ENCODE measurements at places on chromosomes 1 and 21.

- no peak for DNase-seq
Observed at GRCh38 chr1:94912263-94913184, 14.4 kb downstream of the CNN3 start.

- no peak for DNase-seq
Observed at GRCh38 chr1:64875101-64875500, 91.2 kb downstream of the JAK1 start.

- DNase-seq: no peak
Observed at GRCh38 chr1:235513495-235514366, 9.5 kb upstream of the B3GALNT2 start.

- no peak for DNase-seq
Observed at GRCh38 chr1:220894025-220894923, 15.0 kb downstream of the HLX start.

DNA sequence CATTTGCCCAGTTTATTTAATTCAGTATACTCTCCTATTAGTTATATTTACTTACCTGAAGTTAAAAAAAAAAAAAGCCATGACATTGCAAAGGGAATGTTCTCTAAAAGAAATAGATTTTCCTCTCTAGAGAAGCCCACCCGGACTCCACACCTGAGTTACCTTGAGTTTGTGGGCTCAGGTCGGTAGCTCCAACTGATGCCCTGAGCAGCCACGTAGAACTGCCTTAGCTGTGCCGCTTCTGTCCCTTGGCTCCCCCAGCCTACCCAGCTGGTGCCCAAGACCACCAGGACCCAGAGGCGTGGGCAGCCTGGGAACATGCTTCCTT is 250 bp downstream of the F5 start:
- no peak for DNase-seq

GRCh38 chr1:237226177-237226944 is 184.4 kb downstream of the RYR2 start:
- DNase-seq: no peak

- no peak for DNase-seq
Observed at GRCh38 chr1:92301021-92301420, 2.2 kb downstream of the RPAP2 start.

DNA sequence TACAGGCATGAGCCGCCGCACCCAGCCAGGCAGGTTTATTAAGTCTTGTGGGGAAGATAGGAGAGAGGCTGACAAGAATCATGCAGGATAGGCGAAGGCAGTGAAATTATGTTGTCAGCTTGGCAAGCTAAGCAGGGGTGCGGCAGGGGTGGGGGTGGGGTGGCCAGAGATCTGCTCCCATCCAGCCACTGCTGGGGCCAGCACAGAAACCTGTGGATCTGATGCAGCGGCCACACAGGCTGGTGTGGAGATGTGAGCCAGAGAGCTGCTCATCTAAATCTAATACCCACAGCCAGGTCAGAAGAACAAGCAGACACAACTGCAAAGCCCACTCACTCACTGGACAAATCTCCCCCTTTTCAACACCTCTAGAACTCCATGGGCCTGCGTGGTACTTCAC is 68.7 kb downstream of the KCTD3 start:
- no peak for DNase-seq

DNA sequence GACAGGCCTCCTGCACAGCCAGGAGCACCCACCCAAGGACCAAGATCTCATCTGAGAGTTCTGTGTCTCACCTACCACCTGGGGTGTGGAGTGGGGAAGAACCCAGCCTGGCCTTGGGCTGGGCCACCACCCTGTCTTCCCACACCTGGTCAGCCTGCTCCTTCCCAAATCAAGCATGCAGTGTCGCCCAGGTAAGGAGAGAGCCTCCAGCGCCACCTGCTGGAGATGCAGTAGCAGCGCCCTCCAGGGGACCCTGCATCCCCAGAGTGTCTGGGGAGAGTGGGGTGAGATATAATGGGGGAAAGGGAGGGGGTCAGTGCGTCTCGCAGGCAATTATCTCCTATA is 32.3 kb downstream of the KIAA2013 start:
- DNase-seq: no peak

DNA sequence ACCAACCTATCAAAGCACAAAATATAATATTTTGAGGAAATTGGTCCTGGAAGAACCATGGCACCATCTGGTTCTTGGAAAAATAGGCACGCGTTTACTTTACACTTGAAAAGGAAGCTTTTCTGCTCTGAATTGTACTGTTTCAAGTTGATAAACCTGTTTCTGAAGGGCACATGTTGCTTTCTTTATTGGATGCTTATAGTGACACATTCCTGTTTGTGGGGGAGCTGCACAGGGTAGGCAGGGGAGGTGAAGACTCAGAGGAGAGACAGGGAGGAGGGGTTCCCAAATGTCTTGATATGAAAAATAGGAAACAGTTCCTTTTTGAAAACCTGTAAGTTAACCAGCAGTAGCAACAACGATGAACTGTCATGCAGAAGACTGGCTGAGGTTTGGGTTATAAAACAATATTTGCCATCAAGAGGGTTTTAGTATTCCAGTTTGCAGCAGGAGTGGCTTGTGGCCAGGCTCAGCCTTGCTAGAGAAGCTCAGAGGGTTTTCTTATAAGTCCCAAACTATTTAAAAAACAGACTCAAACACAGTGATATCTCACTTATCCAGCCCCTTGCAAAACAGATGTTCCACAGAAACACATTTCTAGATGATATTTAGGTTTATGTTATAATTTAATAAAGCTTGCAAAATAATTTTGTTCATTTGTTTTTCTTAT is 127.0 kb upstream of the MROH9 start:
- no peak for DNase-seq

GRCh38 chr1:168582688-168583336 is 6.4 kb downstream of the XCL1 start:
- no peak for DNase-seq

- DNase-seq: no peak
Observed at GRCh38 chr1:78289603-78290002, 201.2 kb upstream of the PTGFR start.

GRCh38 chr1:244783138-244783537 is 52.3 kb upstream of the COX20 start:
- no peak for DNase-seq

GRCh38 chr1:93675271-93675670 is 6.4 kb downstream of the BCAR3 start:
- no peak for DNase-seq

GRCh38 chr1:3369446-3370076 is 84.9 kb upstream of the ARHGEF16 start:
- DNase-seq: no peak

DNA sequence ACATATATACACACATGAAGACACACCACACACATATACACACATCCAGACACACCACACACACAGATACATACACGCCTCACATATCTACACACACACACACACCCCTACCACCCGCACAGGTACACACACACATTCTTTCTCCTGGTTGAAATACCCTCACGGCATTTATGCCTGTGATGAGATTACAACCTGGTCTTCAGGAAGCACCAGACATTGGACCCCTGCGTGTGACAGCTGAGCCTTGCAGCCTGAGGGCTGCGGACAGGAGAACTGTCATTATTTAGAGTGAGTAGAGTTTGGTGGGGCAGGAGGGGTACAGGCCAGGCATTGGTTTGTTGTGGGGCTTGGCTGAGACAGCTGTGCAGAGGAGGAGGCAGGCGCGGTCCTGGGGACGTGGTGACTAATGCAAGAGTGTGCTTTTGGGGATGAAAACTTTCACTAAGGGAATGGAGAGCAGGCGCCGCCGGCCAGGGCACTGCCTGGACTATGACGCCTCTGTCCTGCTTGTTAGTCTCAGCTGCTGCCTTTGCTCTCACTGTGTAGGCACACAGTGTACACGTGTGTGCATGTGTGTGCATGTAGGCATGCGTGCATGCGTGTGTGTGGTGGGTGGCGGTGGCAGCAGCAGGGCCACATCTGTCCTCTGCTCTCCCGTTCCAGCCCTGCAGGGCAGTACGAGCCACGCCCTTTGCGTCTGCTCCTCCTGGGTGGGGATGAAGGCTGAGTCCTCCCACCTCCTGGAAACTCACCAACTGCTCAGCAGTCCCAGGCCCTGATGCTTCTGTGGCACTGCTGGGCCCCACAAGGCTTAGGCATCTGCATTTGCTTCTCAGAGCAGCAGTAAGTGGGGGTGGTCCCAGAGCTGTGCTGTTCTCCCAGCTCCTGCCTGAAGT is 57.6 kb downstream of the SPSB1 start:
- no peak for DNase-seq

- DNase-seq: no peak
Observed at GRCh38 chr1:155940993-155941844, at the start of gene RXFP4. Gene RXFP4, plus strand, starts transcription at chr1:155941638. Its CDS starts 72 bp downstream, at chr1:155941710.

DNA sequence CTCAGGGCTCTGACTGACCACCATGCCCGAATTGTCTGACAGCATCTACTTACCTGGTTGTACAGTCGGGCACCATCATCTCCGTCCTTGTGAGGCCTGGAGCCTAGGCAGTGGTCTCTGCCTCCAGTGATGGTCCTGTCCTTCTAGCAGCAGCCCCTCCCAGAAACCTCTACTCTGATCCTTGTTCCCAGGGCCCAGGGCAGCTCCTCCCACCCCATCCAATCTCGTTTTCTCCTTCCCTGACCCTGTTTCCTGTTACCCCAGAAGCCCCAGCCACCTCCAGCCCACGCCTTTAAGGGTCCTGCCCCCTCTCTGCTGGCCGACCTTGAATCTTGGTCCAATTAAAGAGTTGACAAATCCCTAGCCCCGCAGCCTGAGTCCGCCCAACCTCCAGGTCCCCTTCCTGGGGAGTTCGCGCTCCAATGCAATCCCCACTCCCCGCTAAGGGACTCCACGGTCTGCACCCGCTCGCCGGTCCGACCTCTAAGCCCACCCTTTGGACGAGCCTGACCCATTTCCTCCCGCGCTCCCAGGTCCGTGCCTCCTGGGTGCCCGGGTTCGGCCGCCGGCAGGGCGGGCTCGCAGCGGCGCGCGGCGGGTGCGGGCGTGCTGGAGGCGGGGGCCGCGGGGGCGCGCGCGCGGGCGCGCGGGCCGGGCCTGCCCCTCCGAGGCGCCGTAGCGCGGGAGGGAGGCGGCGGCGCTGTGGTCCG is at the start of gene B4GALT2:
Gene B4GALT2, plus strand, starts transcription at position 660 of the 710 bp plus-strand sequence. CDS start 1,951 bp downstream, outside the sequence.
- no peak for DNase-seq

GRCh38 chr1:45051005-45051772 is 39.1 kb downstream of the UROD start:
- DNase-seq: no peak

DNA sequence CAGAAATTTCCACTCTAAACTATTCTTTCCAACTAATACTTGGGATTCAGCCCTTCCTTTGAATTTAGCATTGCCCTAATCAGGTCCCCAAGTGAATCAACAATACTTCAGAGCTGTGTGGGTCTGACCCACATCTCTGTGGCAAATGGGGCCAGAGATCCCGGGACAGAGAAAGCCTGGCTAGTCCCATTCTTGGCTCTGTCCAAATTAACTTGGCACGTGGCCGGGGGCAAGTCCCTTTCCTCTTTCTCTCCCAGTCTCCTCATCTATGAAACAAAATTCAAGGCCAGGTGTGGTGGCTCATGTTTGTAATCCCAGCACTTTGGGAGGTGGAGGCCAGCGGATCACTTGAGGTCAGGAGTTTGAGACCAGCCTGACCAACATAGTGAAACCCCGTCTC is 6.3 kb upstream of the ZC3H12A start:
- DNase-seq: no peak

Data from bone marrow (tissue), 2 donors.